Spleen (tissue), 13 donors: ENCODE measurements at places on chromosomes 3 and 15. TPM values are rescaled to one million over a fixed set of nuclear protein-coding genes. Genes with fewer than 3 reads are reported as not detected.

The LIPC gene
- polyA plus RNA-seq, result 0.70 TPM

The CTXND1 gene
- 1.6 TPM for polyA plus RNA-seq

The SLC30A4 gene
- 1.0 TPM for polyA plus RNA-seq

The AGTR1 gene
- 1.5 TPM for polyA plus RNA-seq

The FBXO45 gene
- polyA plus RNA-seq, result 2.3 TPM

The TMEM44 gene
- 22.4 TPM for polyA plus RNA-seq

The ALDH1A2 gene
- polyA plus RNA-seq, result 0.26 TPM

The SEMA3B gene
- polyA plus RNA-seq, result 2.7 TPM

The SLC2A2 gene
- not detected for polyA plus RNA-seq

The ATP10A gene
- polyA plus RNA-seq, result 0.54 TPM

DNA sequence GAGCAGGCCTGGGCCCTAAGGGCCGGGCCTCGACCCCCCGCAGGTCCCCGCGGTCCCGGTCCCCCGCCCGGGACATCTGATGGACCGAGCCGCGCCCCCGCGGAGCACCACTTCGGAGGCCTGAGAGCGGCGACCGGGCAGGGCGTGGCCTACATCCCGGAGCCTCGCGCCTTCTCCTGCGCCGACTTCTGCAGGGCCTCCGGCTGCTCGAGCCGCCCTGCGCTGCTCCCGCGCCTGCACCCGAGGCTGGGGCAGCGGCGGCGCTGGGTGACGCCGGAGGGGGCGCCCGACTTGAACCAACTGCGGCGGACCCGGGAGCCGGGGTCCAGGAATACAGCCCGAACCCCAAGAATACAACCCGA lies 14.9 kb upstream of the GP9 start:
- DNase-seq, result peak; percentile 84
- peak overlapping the region; percentile 29 for H3K4me3 ChIP-seq
- H3K27me3 ChIP-seq, result peaks cover 15% of the 10 kb centered on the region
- H3K4me1 ChIP-seq, result peaks cover 11% of the 10 kb centered on the region

DNA sequence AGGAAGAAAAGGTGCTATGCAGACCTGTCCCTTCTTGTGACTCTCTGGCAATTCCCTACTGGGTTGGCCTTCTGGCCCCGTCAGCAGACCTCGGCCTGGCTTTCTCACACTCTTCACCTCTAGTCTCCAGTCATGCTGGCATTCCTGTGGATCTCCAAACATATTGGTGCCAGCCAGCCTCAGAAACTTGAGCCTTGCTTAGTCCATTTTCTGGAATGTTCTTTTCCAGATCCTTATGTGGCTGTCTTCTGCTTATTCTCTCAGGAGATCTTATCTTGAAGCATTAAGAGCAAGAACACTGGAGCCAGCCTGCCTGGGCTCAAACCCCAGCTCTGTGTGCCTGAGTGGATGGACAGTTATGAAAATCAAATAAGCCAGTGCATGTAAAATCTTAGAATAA lies 88.2 kb upstream of the NTRK3 start:
- no peak overlapping the region for H3K27ac ChIP-seq
- H3K36me3 ChIP-seq, result no peaks in the 10 kb centered on the region
- no peaks in the 10 kb centered on the region for H3K27me3 ChIP-seq
- H3K4me3 ChIP-seq, result no peak overlapping the region
- no peaks in the 10 kb centered on the region for H3K4me1 ChIP-seq

DNA sequence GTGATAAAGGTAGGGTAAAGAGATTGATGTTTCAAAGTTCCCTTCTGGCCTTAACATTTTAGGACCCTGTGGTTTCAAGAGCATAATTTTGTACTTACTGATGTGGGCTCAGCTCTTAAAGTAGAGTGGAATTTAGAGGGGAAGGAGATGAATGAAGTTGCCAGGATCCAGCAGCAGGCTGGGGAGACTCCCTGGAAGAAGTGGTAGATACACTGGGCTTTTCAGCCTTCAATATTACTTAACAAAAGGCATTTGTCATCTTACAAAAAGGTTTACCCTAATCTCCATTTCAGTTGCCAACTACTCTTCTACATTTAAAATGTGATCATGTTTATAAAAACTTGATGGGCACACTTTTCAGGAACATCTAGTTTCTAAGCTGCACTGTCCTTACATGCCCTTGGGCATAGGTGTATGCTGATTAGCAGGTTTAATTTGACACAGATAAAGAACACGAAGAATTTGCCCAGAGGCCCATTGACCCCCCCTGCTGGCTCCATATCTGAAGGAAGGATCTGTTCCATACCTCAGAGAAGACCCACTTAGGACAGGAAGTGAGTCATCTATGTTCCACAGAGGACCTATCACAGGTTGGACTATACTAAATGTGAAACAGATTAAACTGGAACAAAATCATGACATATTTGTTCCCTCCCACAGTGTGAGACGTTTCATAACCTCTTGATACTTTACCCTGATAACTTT lies 93.0 kb upstream of the LPP start:
- DNase-seq, result no peak
- H3K4me1 ChIP-seq, result peaks cover 9% of the 10 kb centered on the region
- H3K4me3 ChIP-seq, result no peak overlapping the region
- no peaks in the 10 kb centered on the region for H3K27me3 ChIP-seq
- H3K27ac ChIP-seq, result no peak overlapping the region
- H3K36me3 ChIP-seq, result no peaks in the 10 kb centered on the region

GRCh38 chr3:51937014-51937413 lies 4.7 kb downstream of the RRP9 start:
- peaks cover 64% of the 10 kb centered on the region for H3K36me3 ChIP-seq
- peak; percentile 67 for DNase-seq
- H3K27ac ChIP-seq, result no peak overlapping the region
- no peak overlapping the region for H3K4me3 ChIP-seq

- no peaks in the 10 kb centered on the region for H3K27me3 ChIP-seq
- H3K4me1 ChIP-seq, result no peaks in the 10 kb centered on the region
- DNase-seq, result peak; percentile 46
- H3K4me3 ChIP-seq, result no peak overlapping the region
- no peaks in the 10 kb centered on the region for H3K36me3 ChIP-seq
These were observed 20.7 kb upstream of the DOCK3 start for GRCh38 chr3:50653937-50654595.

GRCh38 chr15:79952329-79952728 lies 18.7 kb downstream of the BCL2A1 start:
- no peaks in the 10 kb centered on the region for H3K36me3 ChIP-seq
- no peak overlapping the region for H3K4me3 ChIP-seq
- H3K4me1 ChIP-seq, result peaks cover 37% of the 10 kb centered on the region
- no peak for DNase-seq

DNA sequence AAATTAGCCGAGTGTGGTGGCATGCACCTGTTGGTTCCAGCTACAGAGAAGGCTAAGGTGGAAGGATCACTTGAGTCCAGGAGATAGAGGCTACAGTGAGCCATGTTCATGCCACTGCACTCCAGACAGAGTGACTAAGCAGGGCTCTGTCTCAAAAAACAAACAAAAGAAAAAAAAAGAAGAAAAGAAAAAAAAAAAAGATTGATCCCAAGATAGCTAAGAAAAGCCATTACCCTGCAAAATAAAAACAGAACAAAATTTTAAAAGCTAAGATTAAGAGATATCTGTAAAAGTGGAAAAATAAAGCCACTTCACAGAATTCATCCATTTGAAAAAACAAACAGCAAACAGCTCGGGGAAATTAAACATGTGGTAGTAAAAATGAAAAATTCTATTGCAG lies 23.8 kb downstream of the LRRC2 start:
- no peak overlapping the region for H3K4me3 ChIP-seq
- no peaks in the 10 kb centered on the region for H3K27me3 ChIP-seq
- peaks cover 26% of the 10 kb centered on the region for H3K4me1 ChIP-seq
- H3K27ac ChIP-seq, result no peak overlapping the region
- no peaks in the 10 kb centered on the region for H3K36me3 ChIP-seq

DNA sequence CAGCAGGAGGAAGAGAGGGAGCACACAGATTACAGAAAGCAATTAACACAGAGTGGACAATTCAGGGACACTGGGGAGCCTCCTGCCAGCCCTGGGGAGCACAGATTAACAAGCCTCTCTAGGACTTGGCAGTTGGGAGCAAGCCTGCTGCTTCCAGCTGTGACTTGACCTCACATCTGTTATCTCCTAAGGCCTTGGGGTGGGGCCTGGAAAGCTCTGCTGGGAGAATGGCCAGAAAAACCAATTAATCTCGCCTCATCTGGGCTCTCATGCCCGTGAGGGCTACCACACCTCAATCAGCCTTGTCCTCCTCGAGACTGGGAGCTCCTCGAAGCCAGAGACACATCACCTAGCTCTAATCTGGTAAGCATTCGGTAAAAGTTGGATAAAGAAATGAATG lies 39.1 kb downstream of the SEMA5B start:
- no peak overlapping the region for H3K27ac ChIP-seq
- no peak overlapping the region for H3K4me3 ChIP-seq
- no peaks in the 10 kb centered on the region for H3K4me1 ChIP-seq
- peaks cover 21% of the 10 kb centered on the region for H3K27me3 ChIP-seq
- DNase-seq, result no peak

DNA sequence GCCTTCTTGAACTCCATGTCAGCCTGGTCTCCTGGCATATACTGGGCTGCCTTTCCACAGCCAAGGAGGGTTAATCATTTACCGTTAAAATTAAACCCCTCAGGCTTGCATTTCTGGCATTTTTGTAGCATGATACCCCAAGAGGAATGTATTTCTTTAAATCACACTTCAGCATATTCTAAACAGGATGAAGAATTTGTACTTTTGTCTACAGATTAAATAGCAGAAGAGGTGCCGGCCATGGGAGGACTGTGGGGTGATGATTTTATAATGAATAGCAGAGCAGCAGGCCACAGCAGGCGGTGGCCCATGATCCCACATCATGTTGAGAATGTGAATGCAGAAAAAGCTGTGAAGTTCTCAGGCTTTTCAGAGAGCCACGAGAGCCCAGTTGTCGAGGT lies 90.2 kb downstream of the ARNT2 start:
- H3K27me3 ChIP-seq, result no peaks in the 10 kb centered on the region
- no peaks in the 10 kb centered on the region for H3K36me3 ChIP-seq
- DNase-seq, result no peak

DNA sequence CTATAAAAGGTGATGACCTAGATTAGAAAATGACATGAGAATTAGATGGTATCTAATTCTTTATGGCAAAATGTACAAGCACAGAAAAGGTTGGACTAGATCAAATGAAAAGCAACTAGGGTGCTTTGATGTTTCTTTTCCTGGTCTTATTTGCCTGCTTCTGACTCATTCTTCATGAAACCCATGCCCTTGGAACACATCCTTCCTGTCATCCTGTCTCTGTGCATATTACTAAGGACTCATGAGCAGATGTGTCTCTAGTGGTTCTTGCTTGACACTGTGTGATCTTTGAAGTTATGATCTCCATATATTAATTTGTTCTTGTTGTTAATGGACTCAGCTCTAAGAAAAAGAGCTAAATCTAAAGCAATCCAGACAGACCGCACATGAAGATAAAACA lies 314.0 kb downstream of the ERC2 start:
- DNase-seq, result no peak
- H3K36me3 ChIP-seq, result no peaks in the 10 kb centered on the region
- no peak overlapping the region for H3K4me3 ChIP-seq
- peaks cover 10% of the 10 kb centered on the region for H3K4me1 ChIP-seq
- no peaks in the 10 kb centered on the region for H3K27me3 ChIP-seq

DNA sequence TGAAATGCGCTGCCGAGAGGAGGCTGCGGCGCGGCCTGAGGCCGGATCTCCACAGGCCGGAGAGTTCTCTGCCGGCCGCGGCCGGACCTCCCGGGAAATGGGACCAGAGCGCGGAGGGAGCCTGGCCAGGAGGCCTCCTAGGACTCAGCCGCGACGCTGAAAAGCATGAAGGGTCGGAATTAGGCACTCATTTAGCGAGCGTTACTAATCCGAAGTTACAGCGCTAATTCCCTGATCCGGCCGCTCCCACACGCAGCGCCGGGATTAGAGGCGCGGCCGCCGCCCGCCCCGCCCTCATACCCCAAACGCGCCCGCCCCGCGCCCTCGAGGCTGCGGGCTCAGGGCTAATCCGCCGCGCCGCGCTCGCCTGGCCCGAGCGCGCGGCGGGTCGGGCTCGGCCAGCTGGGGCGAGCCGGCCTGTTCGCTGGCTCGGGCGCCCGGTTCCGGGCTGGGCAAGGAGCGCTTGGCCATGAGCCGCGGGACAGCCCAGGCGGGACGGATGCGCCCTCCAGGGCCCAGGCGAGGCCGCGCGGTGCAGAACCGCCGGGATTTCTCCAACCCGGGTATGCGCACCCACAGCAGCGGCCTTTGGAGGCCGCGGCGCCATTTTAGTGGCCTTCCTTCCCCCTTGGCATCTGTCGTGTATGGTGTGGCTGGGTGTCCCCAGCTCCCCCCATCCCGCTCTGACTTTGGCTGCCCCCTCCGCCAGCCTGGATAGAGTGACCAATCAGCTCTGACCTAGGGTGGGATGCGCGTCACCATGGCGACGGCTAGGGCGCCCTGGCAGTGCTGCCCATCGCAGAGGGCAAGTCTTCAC lies 36.8 kb upstream of the POLG start:
- peaks cover 100% of the 10 kb centered on the region for H3K27me3 ChIP-seq
- H3K4me1 ChIP-seq, result peaks cover 28% of the 10 kb centered on the region
- no peaks in the 10 kb centered on the region for H3K36me3 ChIP-seq
- peak overlapping the region; percentile 16 for H3K4me3 ChIP-seq

- no peaks in the 10 kb centered on the region for H3K27me3 ChIP-seq
- H3K4me1 ChIP-seq, result no peaks in the 10 kb centered on the region
- DNase-seq, result no peak
- H3K36me3 ChIP-seq, result no peaks in the 10 kb centered on the region
- no peak overlapping the region for H3K4me3 ChIP-seq
- H3K27ac ChIP-seq, result no peak overlapping the region
These were observed 39.3 kb downstream of the RHCG start for GRCh38 chr15:89457086-89457485.

GRCh38 chr3:37862219-37862902 lies 681 bp downstream of the CTDSPL start:
- peak overlapping the region; percentile 74 for H3K27ac ChIP-seq
- peaks cover 52% of the 10 kb centered on the region for H3K4me1 ChIP-seq
- peak overlapping the region; percentile 77 for H3K4me3 ChIP-seq
- H3K27me3 ChIP-seq, result peaks cover 6% of the 10 kb centered on the region
- H3K36me3 ChIP-seq, result no peaks in the 10 kb centered on the region

GRCh38 chr15:68097029-68097428 lies 42.9 kb downstream of the PIAS1 start:
- H3K27ac ChIP-seq, result no peak overlapping the region
- no peaks in the 10 kb centered on the region for H3K27me3 ChIP-seq
- H3K36me3 ChIP-seq, result peaks cover 50% of the 10 kb centered on the region
- peaks cover 66% of the 10 kb centered on the region for H3K4me1 ChIP-seq

DNA sequence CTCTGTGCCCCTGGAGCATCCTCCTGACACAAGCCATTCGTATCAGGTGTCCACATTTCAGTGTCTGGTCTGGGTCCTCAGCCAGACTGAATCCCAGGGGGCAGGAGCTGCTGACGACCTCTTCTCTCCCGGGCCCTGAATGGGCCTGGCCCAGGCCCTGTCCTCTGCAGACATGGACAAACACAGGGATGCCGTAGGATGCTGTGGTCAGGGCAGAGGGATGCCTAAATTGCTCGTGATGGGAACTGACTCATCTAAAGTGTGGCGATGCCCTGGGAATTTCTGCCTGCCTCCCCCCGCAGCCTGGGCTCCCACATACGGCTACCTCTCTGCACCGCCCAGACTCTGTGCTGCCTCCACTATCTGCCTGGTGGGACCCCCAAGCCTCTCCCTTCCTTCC lies 58.5 kb upstream of the CTSH start:
- no peak overlapping the region for H3K4me3 ChIP-seq
- peaks cover 15% of the 10 kb centered on the region for H3K4me1 ChIP-seq
- no peaks in the 10 kb centered on the region for H3K36me3 ChIP-seq
- H3K27ac ChIP-seq, result no peak overlapping the region
- no peak for DNase-seq

- no peaks in the 10 kb centered on the region for H3K36me3 ChIP-seq
- no peak for DNase-seq
- H3K4me3 ChIP-seq, result no peak overlapping the region
- no peaks in the 10 kb centered on the region for H3K27me3 ChIP-seq
- H3K27ac ChIP-seq, result no peak overlapping the region
- peaks cover 23% of the 10 kb centered on the region for H3K4me1 ChIP-seq
These were observed 25.9 kb upstream of the SNRK start for GRCh38 chr3:43260412-43260811.
